ENCODE measurements at places on chromosomes 6 and 20.

DNA sequence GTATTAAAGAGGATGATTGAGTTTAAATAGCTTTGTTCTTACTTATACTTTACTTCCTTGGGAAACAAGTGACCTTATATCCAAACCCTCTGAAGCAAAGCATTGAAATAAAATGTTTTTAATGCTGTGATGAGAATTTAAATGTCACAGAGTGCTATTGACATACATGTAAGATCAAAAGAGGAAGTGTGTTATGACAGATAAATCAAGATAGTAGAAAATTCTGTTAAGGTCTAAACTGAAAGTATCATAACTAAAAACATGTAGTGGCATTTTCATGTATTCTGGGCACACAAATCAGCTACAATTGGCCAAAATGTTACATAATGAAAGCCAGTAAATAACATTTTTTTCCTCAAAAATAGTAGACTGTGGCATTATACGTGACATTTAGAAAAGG is 318.0 kb downstream of the GRIK2 start:
- DNase-seq, result no peak

- DNase-seq, result no peak
Observed at GRCh38 chr6:11604836-11605506, 67.4 kb downstream of the TMEM170B start.

- no peak for DNase-seq
Observed at GRCh38 chr6:106981926-106982325, 7.4 kb upstream of the CD24 start.

GRCh38 chr6:142318714-142319113 is 16.9 kb downstream of the ADGRG6 start:
- DNase-seq, result no peak

DNA sequence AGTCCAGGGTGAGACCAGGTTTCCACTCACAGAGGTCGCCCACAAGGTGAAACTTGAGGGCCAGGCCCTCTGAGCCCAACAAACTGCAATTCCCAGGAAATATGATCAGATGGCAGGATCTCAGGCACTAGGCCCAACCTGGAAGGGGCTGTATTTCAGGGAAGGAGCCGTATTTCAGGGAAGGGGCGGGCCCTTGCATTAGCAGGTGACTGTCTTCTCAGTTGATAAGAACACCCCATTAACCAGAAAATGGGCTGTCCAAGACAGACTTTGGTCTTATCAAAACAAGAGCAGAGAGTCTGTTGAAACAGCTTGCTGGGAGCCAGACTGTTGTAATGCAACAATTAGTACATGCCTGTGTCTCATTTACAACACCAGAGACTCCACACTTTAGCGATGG is 10.9 kb upstream of the BNIP5 start:
- no peak for DNase-seq

GRCh38 chr20:873875-874607 is 40.5 kb downstream of the FAM110A start:
- DNase-seq, result no peak

GRCh38 chr6:9398071-9398766 is 962.9 kb upstream of the SLC35B3 start:
- DNase-seq, result no peak

DNA sequence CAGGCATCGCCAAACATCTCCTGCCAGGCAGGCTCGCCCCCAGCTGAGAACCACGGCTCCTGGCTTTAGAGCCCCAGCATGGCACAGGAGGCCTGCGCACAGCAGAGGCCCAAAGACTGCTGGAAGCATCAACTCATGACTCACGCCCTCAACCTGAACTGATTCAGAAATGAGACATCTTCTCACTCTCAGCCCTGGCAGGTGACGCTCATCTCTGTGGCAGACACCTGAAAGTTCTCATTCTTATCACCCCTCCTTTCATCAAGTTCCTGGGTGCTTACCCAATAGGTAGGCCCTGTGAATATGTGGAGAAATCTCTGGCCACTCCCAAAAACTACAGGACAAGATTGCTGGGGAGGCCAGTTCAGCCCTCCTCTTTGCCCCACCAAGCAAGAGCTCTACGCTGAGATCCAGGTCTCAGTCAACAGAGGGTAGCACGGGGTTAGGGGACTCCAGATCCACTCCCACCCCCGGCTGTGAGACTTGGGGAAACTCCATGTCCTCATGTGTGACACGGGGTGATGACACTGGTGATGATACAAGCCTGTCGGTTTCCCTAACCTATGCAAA is 11.3 kb downstream of the NFATC2 start:
- DNase-seq, result no peak

DNA sequence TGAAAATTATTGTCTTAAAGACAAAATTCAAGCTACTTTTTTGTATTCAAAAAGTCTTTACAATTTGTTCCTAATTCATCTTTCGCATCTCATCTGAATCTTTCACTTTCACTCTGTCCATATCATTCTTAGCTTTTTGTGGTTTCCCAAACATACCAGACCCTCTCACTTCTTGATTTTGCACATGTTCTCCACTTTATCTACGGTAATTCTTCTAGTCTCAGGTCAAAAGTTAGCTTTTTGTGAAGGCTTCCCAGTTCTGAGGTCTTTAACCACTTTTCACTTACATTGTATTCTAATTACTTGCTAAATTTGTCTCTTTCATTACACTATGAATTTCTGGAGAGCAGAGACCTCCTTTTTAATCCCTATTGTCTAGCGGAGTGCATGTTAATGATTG is 34.6 kb upstream of the EPHA7 start:
- no peak for DNase-seq

- no peak for DNase-seq
Observed at GRCh38 chr6:7773322-7773721, 47.4 kb downstream of the BMP6 start.

DNA sequence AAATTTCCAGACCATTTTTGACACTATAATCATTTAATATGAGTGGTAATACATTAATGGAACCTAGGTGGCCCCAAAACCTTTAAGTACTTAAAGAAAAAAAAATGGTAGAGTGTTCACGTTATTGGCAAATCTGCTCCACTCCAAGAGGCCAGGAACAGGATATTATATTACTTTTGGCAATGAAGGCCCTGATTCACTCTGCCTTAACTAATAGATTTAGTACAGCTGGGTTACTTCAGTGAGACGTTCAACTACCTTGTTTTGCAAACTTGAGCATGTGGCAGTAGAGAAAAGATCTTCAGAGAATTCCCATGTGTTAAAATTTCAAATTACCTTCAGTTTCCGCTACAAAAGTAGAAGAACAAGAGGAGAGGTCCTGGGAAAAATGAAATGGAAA is 12.8 kb downstream of the ADNP start:
- DNase-seq, result no peak

DNA sequence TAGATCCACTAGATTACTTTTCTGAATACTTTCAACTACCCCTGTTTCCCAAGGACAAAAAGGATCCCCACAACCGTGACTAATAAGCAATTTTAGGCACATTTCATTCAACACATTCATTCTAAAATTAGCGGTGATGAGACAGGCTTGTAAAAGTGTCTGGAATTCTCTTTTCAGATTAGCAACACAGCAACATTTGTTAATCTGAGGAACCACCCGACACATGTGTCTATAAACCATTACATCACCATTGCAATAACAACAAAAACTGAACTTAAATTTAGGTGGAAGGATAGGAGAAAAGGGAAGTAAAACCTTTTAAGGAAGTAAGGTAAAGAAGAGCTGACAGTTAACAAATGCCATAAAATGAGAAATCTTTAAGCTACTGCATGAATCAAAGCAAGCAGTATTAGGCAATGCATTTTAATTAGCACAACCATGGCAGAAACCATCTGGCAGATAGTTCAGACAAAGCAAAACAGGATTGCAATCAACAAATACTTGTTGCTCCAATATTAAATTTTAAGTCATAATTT is 49.1 kb downstream of the MAP3K7 start:
- DNase-seq, result peak; percentile 59

DNA sequence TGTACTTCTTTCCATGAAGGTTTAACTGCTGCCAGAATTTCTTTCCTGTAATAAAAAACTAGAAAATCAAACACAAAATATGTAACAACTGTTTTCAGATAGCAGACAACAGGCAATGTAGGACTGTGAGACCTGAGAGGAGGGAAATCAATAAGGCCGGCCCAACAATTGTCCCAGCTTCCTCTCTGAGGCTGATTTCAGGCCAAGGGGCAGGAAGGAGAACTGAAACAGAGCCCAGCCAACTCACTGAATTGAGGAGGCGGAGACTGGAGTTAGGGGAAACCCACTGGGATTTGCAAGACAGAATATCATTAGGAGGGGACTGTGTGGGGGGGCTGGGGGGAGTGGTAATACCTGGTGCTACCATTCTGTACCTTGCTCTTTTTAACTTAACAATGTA is 42.2 kb downstream of the FLRT3 start:
- no peak for DNase-seq

- no peak for DNase-seq
Observed at GRCh38 chr6:39558591-39559190, 166.5 kb downstream of the KIF6 start.

DNA sequence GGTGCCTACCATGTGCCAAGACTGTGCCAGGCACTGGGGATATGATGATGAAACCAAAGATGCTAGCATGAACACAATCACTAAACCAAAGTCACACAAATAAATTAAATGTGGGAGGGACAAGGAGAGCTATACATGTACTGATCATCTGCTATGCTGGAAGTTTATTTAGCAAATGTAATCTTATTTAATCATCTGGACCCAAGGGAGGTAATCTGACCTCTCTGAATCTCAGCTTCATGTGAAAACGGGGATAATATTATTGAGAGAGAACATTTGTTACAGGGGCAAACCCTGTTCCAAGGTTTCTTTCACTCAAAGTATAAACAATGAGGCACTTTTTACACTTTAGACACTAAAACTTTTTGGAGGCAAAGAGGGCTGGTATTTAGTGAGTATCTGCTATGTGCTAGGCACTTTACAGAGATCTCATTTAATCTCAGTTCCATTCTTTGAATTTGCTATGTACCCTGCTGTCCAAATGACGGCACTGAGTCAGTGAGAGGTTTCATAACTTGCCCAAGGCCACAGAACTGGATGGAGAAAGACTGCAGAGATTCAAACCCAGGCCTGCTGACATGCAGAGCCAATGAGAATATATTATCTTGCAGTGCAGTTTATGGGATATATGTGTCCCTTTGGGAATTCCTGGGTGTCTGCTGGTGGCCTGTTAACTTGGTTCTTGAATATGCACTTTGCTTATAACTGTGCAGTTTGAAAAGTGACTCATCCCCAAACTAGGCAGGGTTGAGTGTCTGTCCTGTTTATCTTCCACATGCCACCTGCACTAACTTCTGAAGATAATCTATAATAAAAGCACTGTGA is 3.3 kb upstream of the ASXL1 start:
- no peak for DNase-seq

GRCh38 chr20:49385465-49385864 is 97.0 kb downstream of the KCNB1 start:
- no peak for DNase-seq

- no peak for DNase-seq
Observed at GRCh38 chr20:50339466-50339901, 148.9 kb downstream of the CEBPB start.

GRCh38 chr6:25404693-25405169 is 125.6 kb downstream of the CARMIL1 start:
- DNase-seq, result peak; percentile 60

DNA sequence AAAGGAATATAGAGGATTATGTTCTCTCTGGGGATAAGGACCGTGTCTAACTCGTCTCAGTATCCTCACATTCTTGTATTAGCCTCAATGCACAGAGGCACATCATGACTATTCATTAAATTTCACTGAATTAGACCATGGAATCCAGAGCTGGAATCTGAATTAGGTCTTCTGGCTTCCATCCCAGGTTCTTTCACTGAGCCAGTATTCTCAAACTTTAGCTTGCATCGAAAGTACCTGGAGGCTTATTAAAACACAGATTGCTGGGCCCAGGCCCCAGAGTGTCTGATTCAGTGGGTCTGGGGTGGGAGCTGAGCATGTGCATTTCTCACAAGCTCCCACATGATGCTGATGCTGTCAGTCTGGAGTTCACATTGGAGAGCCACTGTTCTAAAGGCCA is 142.0 kb downstream of the UST start:
- DNase-seq, result no peak

Data from naive B cell (primary cell).